ENCODE measurements at places on chromosomes 11 and 22. TPM values are rescaled to one million over a fixed set of nuclear protein-coding genes. Genes with fewer than 3 reads are reported as not detected.

DNA sequence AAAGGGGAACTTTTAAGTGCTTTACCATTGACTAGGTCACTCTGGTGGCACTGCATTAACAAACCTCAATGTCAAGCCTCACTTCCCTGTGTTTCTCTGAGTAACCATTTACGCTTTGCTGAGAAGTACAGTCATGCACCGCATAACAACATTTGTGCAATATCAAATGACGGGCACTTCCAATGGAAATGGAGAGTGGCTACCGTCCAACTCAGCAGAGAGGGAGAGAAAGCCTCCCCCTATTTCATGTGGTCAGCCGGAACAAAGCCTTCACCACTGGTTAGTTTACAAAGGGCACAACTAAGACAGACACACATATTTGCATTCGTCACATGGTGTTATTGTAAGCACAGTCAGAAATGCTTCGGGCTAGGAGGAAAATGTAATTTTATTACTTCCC, 117.3 kb downstream of the RASSF10 start:
- peaks cover 27% of the 10 kb centered on the region for H3K27me3 ChIP-seq
- no peaks in the 10 kb centered on the region for H3K4me1 ChIP-seq
- H3K36me3 ChIP-seq = no peaks in the 10 kb centered on the region
- DNase-seq = no peak

- H3K4me1 ChIP-seq = no peaks in the 10 kb centered on the region
- H3K36me3 ChIP-seq = no peaks in the 10 kb centered on the region
- no peak overlapping the region for H3K27ac ChIP-seq
Observed at GRCh38 chr11:104064034-104064630, 27.7 kb downstream of the DDI1 start.

DNA sequence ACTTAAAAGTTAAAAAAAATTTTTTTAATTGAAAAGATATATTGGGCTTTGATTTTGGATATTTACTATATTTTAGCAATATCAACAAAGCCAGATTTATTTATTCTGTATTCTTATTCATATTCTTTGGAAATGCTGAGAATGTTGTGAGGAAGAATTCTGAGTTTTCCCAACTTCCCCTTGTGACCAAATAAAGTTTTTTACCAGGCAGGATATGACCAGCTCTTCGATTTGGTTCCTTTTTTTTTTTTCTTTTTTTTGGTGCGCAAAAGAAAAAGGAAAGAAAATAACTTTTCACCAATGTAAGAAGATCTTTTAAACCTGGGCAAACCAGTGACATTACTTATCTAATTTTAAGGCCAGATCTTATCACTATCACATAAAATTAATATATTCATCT, 12.9 kb downstream of the TCP11L1 start:
- no peak overlapping the region for H3K27ac ChIP-seq
- no peaks in the 10 kb centered on the region for H3K4me1 ChIP-seq
- H3K4me3 ChIP-seq = no peak overlapping the region
- DNase-seq = no peak
- H3K36me3 ChIP-seq = peaks cover 22% of the 10 kb centered on the region
- no peaks in the 10 kb centered on the region for H3K27me3 ChIP-seq

- no peaks in the 10 kb centered on the region for H3K36me3 ChIP-seq
- no peak for DNase-seq
- no peak overlapping the region for H3K4me3 ChIP-seq
- H3K27ac ChIP-seq = no peak overlapping the region
- peaks cover 2% of the 10 kb centered on the region for H3K27me3 ChIP-seq
- H3K4me1 ChIP-seq = no peaks in the 10 kb centered on the region
Observed at GRCh38 chr22:27260087-27260698, 541.4 kb downstream of the MN1 start.

DNA sequence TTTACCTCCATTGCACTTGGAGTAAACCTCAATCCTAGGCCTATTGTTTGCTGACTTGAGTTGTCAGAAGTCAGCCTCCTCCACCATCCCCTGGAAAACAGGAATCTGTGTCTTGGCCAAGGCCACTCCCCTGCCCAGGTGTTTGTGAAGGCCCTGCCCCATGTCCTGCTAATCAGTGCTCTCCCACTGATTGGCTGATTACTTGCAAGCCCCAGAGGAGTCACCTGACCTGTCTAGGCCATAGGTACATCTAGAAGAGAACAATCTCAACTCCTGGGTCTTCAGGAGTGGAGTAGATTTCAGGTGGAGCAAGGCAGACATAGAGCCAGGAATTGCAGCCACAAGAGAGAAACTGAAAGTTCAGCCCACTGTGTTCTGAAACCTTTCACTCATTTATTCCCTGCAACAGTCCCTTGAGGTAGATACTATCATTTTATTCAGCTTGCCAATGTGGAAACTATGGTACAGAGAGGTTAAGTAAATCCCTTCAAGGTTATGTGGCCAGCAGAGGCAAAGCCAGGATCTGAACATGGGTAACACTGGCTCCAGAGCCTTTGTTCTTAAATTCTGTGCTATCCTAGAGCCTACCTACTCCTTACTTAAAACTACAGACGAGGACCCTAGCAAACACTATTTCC, 10.4 kb downstream of the OAF start:
- no peak for DNase-seq
- no peaks in the 10 kb centered on the region for H3K27me3 ChIP-seq
- H3K4me1 ChIP-seq = peaks cover 9% of the 10 kb centered on the region
- no peak overlapping the region for H3K27ac ChIP-seq
- no peak overlapping the region for H3K4me3 ChIP-seq

DNA sequence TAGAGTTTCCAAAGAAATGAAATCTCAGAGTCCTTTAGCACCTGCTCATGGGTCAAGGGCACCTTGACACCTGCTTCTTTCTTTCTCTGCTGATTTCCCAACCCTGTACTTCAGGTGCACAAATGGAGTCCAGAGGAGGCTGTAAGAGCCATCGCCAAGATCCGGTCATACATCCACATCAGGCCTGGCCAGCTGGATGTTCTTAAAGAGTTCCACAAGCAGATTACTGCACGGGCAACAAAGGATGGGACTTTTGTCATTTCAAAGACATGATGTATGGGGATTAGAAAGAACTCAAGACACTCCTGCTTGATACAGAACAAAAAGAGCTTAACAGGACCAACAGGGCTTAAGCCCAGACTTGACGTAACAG, 5.9 kb downstream of the PTPMT1 start:
- H3K27ac ChIP-seq = peak overlapping the region; percentile 56
- DNase-seq = no peak
- peaks cover 20% of the 10 kb centered on the region for H3K4me1 ChIP-seq

DNA sequence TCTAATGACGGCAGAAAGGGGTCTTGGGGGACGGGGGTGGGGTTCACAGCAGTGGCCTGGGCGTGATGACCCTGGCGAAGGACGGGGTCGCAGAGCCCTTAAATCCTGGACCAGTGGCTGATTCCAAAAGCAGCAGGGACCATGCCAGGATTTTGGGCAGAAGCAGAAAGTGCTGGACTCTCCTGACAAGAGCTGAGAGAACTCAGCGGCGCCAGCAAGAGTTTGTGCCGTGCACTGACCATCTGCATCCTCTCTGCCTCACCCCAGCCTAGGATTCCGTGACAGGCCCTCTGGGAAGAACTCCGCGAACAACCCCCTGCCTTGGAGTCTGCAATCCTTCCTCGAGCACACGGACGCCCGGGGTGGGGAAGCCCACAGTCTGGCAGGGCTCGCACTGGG, 644 bp upstream of the NDUFV1 start:
- H3K27ac ChIP-seq = peak overlapping the region; percentile 88
- peaks cover 15% of the 10 kb centered on the region for H3K4me1 ChIP-seq
- H3K4me3 ChIP-seq = peak overlapping the region; percentile 93

EXPH5 gene
- 4.1 TPM for total RNA-seq

All from activated CD8-positive, alpha-beta T cell treated with anti-CD3 and anti-CD28 coated beads for 36 hours (primary cell).